ENCODE measurements at places on chromosomes 4 and X. TPM values are rescaled to one million over a fixed set of nuclear protein-coding genes. Genes with fewer than 3 reads are reported as not detected.
A peak's percentile ranks its signal among the peaks of the same experiment; 100 is the strongest.

The DLG3 gene
- 17.3 TPM for total RNA-seq

DNA sequence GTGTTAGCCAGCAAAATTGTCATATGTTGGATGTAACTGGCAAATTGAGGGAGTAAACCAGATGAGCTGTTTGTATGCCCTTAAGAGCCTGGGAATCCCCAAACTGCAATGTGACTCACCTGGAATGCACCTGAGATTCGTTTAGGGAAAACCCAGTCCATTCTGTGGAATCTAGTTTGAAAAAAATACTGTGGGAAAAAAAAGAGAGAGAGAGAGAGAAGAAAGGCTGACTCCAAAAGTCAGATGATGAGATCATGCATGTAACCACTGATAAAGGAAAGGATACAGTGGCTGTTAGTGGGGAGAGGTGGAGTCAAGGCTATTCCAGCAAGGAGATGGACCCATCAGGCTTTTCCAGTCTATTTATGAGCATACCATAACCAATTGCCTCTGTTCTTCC, 48.5 kb downstream of the SLC9A7 start:
- ATAC-seq = peak; percentile 56

GRCh38 chrX:38102240-38102639, 95.9 kb downstream of the SYTL5 start:
- no peak for ATAC-seq

The USP26 gene
- not detected for total RNA-seq

- ATAC-seq = no peak
Observed at GRCh38 chrX:96474029-96474740, 210.5 kb upstream of the DIAPH2 start.

DNA sequence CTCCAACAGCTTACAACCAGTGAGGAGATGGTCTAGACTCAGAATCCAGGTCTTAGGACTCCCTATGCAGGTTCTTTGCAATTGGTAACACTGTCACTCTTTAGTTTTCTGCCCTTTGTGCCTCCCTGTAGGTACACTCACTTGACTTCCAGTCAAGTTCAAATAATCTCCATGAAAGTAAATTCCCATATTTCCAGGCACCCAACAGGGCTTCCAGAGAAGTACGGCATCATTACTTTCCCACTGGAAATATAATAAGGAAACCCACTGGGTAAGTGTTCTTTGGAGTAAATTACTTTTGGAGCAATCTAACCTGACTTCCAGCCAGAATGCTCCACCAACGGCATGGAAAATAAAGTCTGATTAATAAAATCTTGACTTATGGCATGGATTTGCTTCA, 338.9 kb downstream of the HNRNPD start:
- no peak for ATAC-seq

DNA sequence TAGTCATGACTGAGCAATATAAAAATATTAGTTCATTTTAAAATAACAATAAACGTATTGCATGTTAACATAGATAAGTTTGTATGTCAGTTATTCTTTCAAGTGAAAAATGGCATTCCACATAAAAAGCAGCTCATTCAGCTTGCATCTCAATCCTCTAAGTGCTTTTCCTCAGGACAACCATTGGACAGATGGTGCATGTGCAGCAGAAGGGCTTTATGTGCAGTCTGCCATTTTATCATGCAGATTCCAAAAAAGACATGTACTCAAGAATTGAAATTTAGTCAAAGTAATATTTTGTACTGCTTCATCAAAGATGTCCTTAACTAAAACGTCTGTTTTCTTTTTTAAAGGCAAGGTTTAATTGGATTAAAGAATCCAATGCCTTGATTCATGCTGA, 93.4 kb downstream of the RS1 start:
- no peak for ATAC-seq

Measured in activated T-helper 17 cell treated with anti-CD3 and anti-CD28 coated beads, Interleukin-2, amount 50 U/mL, for 72 hours (primary cell).